Stimulated activated CD8-positive, alpha-beta memory T cell treated with anti-CD3 and anti-CD28 coated beads, Interleukin-7, amount 100 ng/mL, for 24 hours (primary cell): ENCODE measurements at places on chromosomes 2 and 18.

GRCh38 chr2:66888791-66889631 lies 454.1 kb downstream of the MEIS1 start:
- DNase-seq, result no peak

GRCh38 chr2:10750610-10751009 lies 29.2 kb downstream of the ATP6V1C2 start:
- no peak for DNase-seq

GRCh38 chr2:172429301-172429968 lies 2.0 kb downstream of the ITGA6 start:
- no peak for DNase-seq

GRCh38 chr18:21179590-21180220 lies 62.3 kb upstream of the GREB1L start:
- DNase-seq, result peak; percentile 5

GRCh38 chr2:74887960-74888700 lies 54.2 kb downstream of the HK2 start:
- no peak for DNase-seq

DNA sequence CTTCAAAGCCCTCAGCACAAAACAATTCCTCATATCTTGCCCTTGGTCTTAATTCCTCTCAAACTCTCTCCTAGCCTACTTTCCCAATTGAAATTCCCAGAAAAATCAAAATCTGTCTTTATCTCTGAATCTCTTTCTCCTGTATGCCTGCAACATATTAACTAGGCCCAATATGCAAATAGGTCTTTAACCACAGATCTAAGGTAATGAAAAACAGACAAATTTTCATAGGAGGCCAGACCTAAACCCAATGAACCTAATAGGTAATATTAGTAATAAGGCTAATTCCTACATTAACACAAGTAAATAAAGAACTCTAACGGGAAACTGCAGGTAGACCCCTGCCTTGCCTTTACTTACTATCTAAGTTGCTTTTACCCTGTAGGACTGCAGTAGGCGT lies 41.4 kb downstream of the WDR33 start:
- DNase-seq, result no peak

DNA sequence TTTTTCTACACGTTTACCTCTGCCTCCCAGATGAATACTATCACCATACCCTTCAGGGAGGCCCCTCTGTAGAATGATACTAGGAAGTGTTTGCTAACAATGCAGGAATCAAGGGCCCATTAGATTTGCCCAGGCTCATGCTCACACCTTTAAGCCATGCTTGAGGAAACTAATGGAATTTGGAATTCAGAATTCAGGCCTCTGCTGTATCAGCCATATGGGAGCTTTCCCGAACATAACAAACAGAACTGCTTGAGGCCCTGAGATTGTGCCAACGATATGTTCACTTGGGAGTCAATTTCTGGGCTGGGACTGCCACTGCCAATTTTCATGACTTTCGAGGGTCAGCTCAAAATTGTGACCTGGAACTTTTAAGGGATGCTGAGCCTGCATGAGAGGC lies 282.5 kb downstream of the CLIP4 start:
- no peak for DNase-seq

DNA sequence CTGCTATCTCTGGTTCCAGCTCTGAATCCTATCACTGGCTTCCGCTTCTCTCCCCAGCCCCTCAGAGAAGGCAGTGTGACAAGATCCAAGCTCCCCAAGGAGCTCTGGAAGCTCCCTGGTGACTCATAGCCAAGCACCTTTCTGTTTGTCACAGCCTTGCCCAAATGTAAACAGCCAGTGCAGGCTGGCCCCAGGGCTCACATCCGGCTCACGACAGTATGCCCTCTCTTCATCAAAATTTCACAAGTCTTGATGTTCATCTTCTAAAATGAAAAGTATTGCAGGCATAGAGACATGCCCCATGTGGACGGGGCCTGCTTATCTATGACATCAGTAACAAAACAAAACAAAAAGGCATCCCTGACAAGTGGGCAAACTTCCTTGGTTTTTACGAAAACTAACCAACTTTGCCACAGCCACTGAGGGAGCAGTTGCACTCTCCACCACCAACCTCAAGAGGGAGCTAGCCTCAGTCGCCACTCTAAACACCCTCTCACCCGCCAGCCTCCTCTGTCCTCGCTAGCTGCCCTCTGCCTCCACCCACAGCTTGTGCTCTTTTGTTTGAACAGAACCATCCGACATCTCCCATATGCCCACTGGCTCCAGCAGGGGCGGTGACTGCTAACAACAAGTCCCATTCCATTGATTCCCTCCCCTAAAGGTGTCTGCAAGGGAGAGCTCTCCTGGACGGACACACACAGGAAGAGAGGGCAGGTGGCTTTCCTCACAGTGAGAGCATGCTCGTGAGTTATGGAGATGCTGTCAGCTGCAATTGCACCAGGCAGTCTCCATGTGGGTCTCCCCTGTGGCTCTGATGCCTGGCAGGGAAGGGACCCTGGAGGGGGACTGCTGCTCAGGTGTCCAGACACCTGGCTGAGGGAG lies 71.0 kb upstream of the DAPL1 start:
- no peak for DNase-seq

DNA sequence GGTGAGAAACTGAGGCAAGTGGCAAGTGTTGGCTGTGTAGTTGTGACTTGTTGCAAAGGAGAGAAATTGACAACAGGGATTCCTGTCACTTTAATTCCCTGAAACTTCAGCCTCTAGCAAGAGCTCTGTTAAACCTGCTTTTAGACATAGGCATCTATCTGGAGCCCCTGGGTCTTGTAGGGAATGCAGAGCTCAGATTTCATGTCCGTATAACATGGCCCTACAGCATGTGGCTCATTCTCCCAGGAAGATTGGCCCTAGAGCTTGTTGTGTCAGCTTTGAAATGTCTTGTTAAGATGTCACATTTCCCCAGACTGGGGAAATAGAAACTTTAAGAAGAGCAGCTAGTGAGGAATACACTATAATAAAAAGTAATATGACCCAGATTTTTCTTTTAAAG lies 115.8 kb downstream of the POLE4 start:
- no peak for DNase-seq

GRCh38 chr2:16154501-16155280 lies 214.3 kb downstream of the MYCN start:
- DNase-seq, result no peak

- no peak for DNase-seq
Observed at GRCh38 chr2:73704285-73704684, 32.9 kb downstream of the TPRKB start.

DNA sequence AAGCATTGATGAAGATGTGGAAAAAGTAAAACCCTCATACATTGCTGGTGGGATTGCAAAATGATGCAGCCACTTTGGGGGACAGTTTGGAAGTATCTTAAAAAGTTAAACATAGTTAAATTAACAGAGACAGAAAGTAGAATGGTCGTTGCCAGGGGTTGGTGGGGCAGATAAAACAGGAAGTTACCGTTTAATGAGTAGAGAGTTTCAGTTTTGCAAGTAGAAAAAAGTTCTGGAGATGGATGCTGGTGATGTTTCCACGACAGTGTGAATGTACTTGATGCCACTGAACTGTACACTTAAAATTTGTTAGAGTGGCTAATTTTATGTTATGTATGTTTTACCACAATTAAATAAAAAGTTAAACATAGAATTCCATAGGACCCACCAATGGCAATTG lies 44.5 kb upstream of the EGR4 start:
- no peak for DNase-seq

- no peak for DNase-seq
Observed at GRCh38 chr18:70671889-70672565, 383.2 kb downstream of the SOCS6 start.

GRCh38 chr18:7927119-7927518 lies 360.0 kb downstream of the PTPRM start:
- DNase-seq, result no peak

DNA sequence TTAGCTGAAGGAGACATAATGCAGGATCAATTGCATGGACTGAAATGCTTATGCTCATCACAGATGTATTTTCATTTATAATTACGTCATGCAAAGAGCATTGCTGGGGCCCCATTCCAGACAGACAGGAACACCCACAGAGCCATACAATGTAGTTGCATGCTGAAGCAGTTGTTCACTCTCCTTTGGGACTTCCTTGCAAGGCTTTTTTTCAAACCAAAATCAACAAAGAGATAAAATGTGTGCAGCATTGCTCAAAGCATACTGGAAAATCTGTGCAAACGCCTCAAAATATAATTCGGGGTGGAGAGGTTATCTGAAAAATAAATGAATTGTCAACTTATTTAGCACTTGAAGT lies 463.2 kb downstream of the CDH2 start:
- DNase-seq, result no peak

DNA sequence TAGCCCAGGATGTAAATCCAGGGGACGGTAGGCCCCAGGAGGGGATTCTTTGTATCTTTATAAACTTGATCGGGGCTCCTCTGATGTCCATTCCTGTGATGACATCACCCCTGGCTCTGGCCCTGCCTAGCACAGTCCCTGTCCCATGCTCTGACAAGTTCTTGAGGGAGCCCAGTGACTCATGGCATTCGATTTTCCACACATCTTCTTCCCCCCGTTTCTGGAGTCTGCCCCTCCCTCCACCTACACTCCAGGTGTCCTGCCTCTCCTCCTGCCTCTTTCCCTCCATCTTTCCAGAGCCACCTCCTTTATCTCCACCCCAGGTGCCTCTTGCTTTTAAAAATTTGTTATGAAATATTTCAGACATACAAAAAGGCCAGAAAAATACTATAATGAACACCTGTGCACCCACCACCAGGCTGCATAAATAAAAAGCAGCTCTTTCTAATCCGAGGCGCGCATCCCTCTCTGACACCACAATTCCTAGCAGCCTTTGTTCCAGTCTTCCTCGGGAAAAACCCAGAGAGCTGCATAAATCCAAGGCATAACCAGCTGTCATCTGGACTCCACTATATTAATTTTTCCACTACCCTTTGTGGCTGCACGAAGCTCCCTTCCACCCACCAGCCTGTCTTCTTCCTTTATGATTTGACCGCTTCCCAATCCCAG lies 207.7 kb downstream of the ZBTB7C start:
- no peak for DNase-seq

GRCh38 chr2:104444392-104444791 lies 409.5 kb upstream of the POU3F3 start:
- no peak for DNase-seq

DNA sequence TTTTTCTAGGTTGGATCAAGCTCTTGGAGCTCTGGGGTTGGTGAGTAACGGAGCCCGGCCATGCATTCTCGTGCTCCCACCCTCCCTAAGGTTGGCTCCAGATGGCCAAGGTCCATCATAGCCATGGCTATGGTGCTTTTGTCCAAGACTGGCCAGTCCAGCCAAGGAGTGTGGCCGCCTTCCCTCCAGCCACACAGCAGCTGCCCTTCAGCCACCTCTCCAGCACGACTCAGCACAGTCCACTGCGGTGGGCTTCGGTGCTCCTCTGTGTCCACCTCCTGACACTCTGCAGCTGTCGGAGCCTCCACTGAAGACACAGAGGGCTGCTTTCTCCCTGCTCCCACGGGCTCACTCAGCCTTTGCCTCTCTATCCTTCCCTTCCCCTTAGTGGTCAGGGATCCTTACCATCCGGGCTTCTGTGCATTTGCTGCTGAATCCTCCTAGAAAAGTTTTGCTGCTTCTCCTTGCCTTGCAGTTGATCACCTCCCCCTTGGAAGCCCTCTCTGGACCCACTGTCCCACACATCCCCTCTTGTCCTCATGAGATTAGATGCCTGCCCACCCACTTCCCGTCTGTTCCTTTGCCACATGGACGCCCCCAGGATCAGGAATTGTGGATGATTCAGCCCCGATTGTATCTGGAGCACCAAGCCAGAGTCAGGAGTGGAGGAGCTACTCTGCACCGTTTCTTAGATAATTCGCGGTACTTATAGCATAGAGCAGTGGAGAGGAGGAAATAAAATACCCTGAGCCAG lies 177.1 kb upstream of the COPS8 start:
- DNase-seq, result no peak

DNA sequence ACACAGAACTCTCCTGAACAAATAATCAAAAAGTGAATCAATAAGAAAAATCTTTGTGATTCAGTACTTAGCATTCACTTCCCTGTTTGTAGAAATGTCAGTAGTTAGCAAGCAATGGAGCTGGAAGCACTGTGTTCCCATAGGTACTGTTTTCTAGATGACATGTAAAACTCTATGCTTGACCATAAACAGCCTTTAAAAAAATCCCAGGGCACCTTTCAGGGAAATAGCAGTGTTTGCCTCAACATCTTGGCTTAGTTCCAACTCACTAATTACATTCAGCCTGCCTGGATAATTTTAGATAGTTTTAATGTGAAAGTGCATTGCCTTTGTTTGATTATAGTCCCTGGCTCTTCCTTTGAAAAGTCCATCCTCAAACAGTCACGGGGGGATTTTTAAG lies 721.8 kb downstream of the ERBB4 start:
- no peak for DNase-seq

DNA sequence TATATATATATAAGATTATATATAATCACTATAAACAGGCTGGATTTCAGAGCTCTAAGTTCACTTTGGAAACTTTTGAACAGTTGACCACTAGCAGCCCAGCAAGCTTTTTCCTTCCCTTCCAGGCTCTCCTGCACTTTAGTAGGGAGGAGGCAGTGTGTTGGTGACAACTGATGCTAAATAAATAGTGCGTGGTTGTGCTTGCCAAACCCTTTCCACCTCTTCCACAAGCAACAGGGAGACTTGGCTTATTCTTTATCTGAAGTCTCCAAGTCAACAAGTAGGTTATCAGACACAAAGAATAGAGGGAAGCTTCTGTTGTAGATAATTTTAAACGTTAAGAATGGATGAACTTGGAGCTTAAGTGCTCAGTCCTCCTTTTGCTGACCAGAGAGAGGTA lies 408.2 kb upstream of the HNRNPA3 start:
- no peak for DNase-seq
